ENCODE measurements at places on chromosomes 7 and 10.

DNA sequence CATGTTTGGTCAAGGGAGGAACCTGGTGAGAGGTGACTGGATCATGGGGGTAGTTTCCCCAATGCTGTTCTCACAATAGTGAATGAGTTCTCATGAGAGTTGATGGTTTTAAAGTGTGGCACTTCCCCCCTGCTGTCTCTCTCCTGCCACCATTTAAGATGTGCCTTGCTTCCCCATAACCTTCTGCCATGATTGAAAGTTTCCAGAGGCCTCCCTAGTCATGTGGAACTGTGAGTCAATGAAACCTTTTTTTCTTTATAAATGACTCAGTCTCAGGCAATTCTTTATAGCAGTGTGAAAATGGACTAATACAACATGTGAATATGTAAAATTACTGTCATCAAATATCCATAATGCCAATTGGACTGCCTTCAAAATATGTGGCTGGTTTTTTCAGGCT, 165.5 kb upstream of the TARP start:
- H3K4me1 ChIP-seq, result no peaks in the 10 kb centered on the region
- H3K27ac ChIP-seq, result no peak overlapping the region
- DNase-seq, result no peak
- H3K27me3 ChIP-seq, result peaks cover 13% of the 10 kb centered on the region
- no peak overlapping the region for H3K4me3 ChIP-seq

GRCh38 chr7:41139789-41140188, 563.1 kb downstream of the INHBA start:
- H3K4me1 ChIP-seq, result no peaks in the 10 kb centered on the region
- DNase-seq, result no peak
- no peak overlapping the region for H3K4me3 ChIP-seq

- H3K4me3 ChIP-seq, result no peak overlapping the region
- no peak for DNase-seq
- no peak overlapping the region for H3K27ac ChIP-seq
- H3K4me1 ChIP-seq, result no peaks in the 10 kb centered on the region
- H3K27me3 ChIP-seq, result peaks cover 16% of the 10 kb centered on the region
- no peaks in the 10 kb centered on the region for H3K36me3 ChIP-seq
Measured at GRCh38 chr7:140533394-140533872, 54.1 kb upstream of the MKRN1 start.

DNA sequence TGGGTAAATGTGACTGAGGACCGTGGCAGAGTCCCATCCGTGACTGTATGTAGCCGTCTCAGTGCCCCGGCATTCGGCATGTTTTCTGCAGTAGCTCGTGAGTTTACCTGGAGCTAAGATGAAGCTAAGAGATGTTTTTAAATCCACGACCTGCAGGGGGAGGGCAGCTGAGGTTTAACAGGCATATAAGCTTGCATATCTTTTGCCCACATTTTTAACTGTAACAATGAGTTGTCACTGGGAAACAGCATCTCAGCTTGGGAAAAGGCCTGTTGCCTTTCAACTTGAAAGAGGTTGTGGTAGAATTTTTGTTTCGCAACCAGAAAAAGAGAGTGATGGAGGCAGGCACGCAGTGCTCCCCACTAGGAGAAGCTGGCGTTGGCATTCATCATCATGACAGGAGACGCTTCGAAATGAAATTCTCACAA, 77.7 kb downstream of the CELF2 start:
- H3K36me3 ChIP-seq, result no peaks in the 10 kb centered on the region
- peaks cover 29% of the 10 kb centered on the region for H3K27me3 ChIP-seq
- no peak for DNase-seq
- no peak overlapping the region for H3K4me3 ChIP-seq
- H3K4me1 ChIP-seq, result peaks cover 8% of the 10 kb centered on the region

DNA sequence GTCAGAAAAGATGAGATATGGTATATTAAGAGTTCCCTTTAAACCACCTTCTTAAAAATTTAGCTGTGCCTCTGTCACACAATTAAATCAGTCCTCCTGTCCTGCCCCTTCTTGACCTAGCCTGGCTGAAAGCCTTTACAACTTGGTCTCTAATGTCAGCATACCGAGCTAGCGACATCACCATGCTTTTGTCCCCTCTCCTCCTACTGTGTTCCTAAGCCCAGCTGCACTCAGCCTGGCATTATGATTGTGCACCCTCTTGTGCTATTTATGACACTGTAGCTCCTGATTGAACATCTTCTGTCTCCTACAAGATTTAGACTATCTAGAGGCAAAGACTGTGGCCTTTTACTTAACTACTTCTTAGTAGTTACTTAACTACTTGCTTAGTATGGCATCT, 29.2 kb downstream of the TDRD1 start:
- H3K36me3 ChIP-seq, result no peaks in the 10 kb centered on the region
- H3K27me3 ChIP-seq, result peaks cover 17% of the 10 kb centered on the region
- H3K27ac ChIP-seq, result no peak overlapping the region
- no peak for DNase-seq

DNA sequence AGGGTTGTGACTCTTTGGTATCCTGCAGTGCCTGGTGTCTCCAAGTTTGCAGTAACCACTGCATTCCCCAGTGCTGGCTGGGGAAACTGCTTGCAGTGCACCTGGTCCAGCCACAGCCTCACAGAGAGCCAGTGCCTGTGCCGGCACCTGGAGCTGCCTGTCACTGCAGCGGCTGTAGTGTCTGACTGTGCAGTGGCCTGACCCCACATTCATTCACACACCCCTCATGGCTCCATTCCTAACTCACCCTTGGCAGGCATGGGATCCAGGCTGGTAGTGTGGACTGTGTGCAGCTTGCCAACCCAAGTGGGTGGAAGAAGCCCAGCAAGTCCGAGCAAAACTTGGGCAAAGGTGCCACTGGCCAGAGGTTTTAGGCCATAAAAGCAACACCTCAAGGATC, 3.7 kb upstream of the CYP3A43 start:
- no peaks in the 10 kb centered on the region for H3K36me3 ChIP-seq
- H3K4me3 ChIP-seq, result no peak overlapping the region
- peaks cover 3% of the 10 kb centered on the region for H3K27me3 ChIP-seq
- H3K27ac ChIP-seq, result no peak overlapping the region
- H3K4me1 ChIP-seq, result no peaks in the 10 kb centered on the region
- no peak for DNase-seq

GRCh38 chr10:21953585-21954057, 49.9 kb downstream of the DNAJC1 start:
- no peak overlapping the region for H3K4me3 ChIP-seq
- peaks cover 6% of the 10 kb centered on the region for H3K4me1 ChIP-seq
- no peak for DNase-seq
- no peaks in the 10 kb centered on the region for H3K36me3 ChIP-seq
- no peak overlapping the region for H3K27ac ChIP-seq

GRCh38 chr7:30931929-30932540, 20.4 kb downstream of the AQP1 start:
- DNase-seq, result no peak
- no peaks in the 10 kb centered on the region for H3K36me3 ChIP-seq
- H3K4me3 ChIP-seq, result no peak overlapping the region
- no peaks in the 10 kb centered on the region for H3K4me1 ChIP-seq
- no peak overlapping the region for H3K27ac ChIP-seq
- peaks cover 2% of the 10 kb centered on the region for H3K27me3 ChIP-seq

DNA sequence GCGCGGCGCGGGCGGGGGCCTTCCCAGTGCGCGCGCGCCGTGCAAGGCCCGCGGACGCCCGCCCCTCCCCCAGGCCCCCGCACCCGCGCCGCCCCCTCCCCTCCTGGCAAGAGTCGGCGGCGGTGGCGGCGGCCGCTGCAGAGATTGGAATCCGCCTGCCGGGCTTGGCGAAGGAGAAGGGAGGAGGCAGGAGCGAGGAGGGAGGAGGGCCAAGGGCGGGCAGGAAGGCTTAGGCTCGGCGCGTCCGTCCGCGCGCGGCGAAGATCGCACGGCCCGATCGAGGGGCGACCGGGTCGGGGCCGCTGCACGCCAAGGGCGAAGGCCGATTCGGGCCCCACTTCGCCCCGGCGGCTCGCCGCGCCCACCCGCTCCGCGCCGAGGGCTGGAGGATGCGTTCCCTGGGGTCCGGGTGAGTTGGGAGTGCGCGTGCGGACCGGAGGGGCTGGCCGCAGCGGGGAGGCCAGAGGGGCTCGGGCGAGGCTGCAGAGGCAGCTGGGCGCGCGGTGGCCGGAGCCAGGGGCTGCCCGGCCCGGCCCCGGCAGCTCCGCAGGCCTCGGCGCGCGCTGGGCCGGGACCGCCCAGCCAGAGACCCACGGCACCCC, at the start of gene BMPR1A:
Gene BMPR1A, plus strand, starts transcription at position 109 of the 602 bp plus-strand sequence. CDS start 119,400 bp downstream, outside the sequence.
- peak within 1 kb of the TSS; percentile 89 for H3K4me3 ChIP-seq
- H3K4me1 ChIP-seq, result peaks cover 52% of the 10 kb centered on the region
- no peak for DNase-seq

- H3K4me3 ChIP-seq, result no peak overlapping the region
- H3K27me3 ChIP-seq, result peaks cover 7% of the 10 kb centered on the region
- no peaks in the 10 kb centered on the region for H3K36me3 ChIP-seq
Measured at GRCh38 chr7:3439333-3440030, 138.4 kb downstream of the SDK1 start.

DNA sequence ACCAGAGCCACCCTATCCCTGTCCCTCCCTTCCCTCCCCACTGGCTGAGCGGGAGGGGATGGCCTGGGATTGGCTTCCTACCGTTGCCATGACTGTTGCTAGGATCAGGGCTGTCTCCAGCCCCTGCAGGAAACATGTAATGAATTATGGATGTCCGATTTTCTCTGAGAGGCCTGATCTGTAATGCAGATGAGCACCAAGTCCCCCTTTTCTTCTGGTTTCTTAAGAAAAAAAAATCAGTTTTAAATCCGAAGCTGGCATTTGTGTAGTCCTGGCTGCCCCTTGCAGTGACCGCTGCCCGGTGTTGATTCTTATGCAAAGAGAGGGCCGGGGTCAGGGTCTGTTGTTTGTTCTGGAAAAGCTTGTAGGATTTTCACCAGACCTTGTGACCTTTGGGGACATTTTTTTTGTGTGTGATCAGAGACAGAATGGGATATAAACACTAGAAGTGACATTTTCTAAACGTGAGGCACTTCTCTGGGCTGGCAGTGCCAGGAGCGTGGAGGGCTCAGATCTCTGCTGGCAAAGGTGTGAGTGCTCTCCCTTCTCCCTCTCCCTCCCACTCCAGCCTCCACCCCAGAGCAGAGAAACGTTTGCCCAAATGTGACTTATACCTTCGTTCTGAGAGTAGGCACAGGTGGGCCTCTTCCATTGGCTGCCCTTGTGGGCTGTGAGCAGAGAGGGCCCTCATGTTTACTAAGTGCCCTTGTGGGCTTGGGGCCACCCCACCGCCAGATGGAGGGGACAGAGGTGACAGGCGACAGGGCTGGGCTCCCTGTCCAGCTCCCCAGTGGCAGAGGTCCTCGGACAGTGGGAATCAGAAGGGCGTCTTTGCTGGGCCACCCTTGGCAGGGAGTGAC, 127.5 kb downstream of the DNAJB6 start:
- peaks cover 18% of the 10 kb centered on the region for H3K4me1 ChIP-seq
- no peak overlapping the region for H3K4me3 ChIP-seq
- no peak overlapping the region for H3K27ac ChIP-seq
- no peak for DNase-seq

DNA sequence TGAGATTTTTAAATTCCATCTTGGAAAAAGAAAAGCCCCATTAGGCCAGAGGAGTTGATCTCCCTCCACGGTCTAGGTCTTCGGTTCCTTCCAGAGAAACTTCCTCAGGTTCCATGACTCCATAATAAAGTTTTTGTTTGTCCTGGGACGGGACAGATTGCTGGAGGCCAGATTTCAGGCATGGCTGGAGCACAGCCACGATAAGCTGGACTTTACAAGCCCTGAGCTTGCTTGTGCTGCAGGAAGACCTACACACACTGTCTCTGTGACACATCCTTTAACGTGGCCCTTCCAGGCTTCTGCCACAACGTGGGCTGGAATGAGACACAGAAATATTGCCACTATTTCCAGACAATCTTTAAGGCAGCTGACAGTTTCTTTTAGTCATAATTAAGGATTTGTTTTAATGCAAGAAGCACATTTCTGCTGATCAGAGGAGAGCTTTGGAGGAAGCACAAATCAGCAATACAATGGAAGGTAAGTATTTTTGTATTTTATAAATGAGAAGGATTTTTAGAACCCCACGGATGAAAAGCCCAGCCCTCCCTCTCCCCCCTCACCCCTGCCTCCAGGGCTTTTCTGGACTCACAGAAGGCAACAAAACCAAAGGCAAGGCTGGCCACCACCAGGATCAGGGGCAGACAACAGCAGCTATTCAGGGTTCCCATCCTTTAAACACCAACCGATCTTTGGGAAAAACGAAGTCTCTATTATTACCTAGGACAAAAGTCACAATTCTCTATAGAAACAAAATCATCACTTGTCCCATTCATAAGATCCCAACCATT, 6.5 kb downstream of the CTBP2 start:
- no peak overlapping the region for H3K4me3 ChIP-seq
- no peak for DNase-seq
- H3K27me3 ChIP-seq, result peaks cover 60% of the 10 kb centered on the region
- peaks cover 5% of the 10 kb centered on the region for H3K4me1 ChIP-seq

- peak overlapping the region; percentile 84 for H3K27ac ChIP-seq
- peak; percentile 14 for DNase-seq
- H3K27me3 ChIP-seq, result no peaks in the 10 kb centered on the region
- H3K4me1 ChIP-seq, result peaks cover 44% of the 10 kb centered on the region
- H3K4me3 ChIP-seq, result peak overlapping the region; percentile 20
Measured at GRCh38 chr10:102633287-102633686, 11.0 kb upstream of the TRIM8 start.

DNA sequence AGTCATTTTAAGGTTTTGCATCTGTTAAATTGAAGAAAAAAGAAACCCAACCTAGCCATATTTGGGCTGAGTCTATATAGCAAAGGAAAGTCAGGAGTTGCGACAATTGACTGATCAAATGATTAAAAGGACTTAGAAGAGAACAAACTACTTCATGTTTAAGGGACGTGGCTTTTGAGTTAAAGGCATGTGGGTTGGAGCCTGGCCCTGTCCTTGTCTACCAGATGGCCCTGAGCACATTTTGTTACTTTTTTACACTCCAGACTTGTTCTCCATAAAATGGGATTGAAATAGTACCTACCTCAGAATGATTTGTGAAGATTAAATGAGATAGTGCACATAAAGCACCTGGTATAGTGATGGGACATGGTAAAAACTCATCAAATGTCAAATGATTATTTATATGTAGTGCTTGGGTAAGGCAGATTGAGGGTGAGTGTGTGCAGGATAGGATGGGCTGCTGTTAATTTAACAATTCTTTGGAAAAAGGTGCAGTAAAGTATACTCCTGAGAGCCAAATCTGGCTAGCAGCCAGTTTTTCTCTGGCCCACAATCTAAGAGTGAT, 168.3 kb downstream of the KIF20B start:
- no peaks in the 10 kb centered on the region for H3K4me1 ChIP-seq
- H3K36me3 ChIP-seq, result no peaks in the 10 kb centered on the region
- no peak overlapping the region for H3K4me3 ChIP-seq
- no peak for DNase-seq
- no peak overlapping the region for H3K27ac ChIP-seq
- H3K27me3 ChIP-seq, result peaks cover 8% of the 10 kb centered on the region

GRCh38 chr7:66700633-66701131, 39.9 kb upstream of the RABGEF1 start:
- H3K27me3 ChIP-seq, result no peaks in the 10 kb centered on the region
- DNase-seq, result no peak
- no peaks in the 10 kb centered on the region for H3K4me1 ChIP-seq
- no peak overlapping the region for H3K27ac ChIP-seq
- no peaks in the 10 kb centered on the region for H3K36me3 ChIP-seq

- H3K27me3 ChIP-seq, result no peaks in the 10 kb centered on the region
- H3K27ac ChIP-seq, result no peak overlapping the region
- no peak overlapping the region for H3K4me3 ChIP-seq
- peaks cover 7% of the 10 kb centered on the region for H3K4me1 ChIP-seq
Measured at GRCh38 chr10:17113889-17114540, 15.6 kb downstream of the CUBN start.

All from activated T-helper 1 cell treated with anti-CD3 and anti-CD28 coated beads, Interleukin-12 subunit alpha, Interleukin-12 subunit beta, Interleukin-2, Interleukin-4 antibody, amounts not matched to agents 30 ng/mL and 10 ng/mL and 1 ng/mL, durations not matched to agents 14 hours and 24 hours and 36 hours (primary cell).